PC-9 (cell line): ENCODE measurements at places on chromosomes 7 and 10. TPM values are rescaled to one million over a fixed set of nuclear protein-coding genes. Genes with fewer than 3 reads are reported as not detected.

HOXA3 gene
- 50.5 and 53.1 TPM in 2 replicates for total RNA-seq

OPALIN gene
- total RNA-seq, result not detected in 2 replicates

CHST15 gene
- 23.8 and 24.6 TPM in 2 replicates for total RNA-seq

ACTL6B gene
- not detected in 2 replicates for total RNA-seq

UTF1 gene
- total RNA-seq, result not detected in 2 replicates

UCMA gene
- total RNA-seq, result not detected in 2 replicates

NPM3 gene
- 36.1 and 43.6 TPM in 2 replicates for total RNA-seq

TAS2R5 gene
- total RNA-seq, result 1.1 and 2.1 TPM in 2 replicates

ADARB2 gene
- not detected in 2 replicates for total RNA-seq

TACC2 gene
- 15.8 and 19.6 TPM in 2 replicates for total RNA-seq

GPNMB gene
- total RNA-seq, result 13.3 and 17.4 TPM in 2 replicates

AKR1C4 gene
- total RNA-seq, result not detected in 2 replicates

ZCWPW1 gene
- total RNA-seq, result 7.4 TPM in 2 replicates

MCU gene
- total RNA-seq, result 59.5 and 61.9 TPM in 2 replicates

CYP26A1 gene
- total RNA-seq, result 2.2 TPM in 2 replicates

POLD2 gene
- 217 and 249 TPM in 2 replicates for total RNA-seq

OR2A12 gene
- not detected in 2 replicates for total RNA-seq

ZNF736 gene
- 20.1 and 20.8 TPM in 2 replicates for total RNA-seq

TNS3 gene
- total RNA-seq, result 111 and 143 TPM in 2 replicates

GNAT3 gene
- not detected in 2 replicates for total RNA-seq
